NCI-H446 treated with DMSO at 0.1 percent for 48 hours (cell line): ENCODE measurements at places on chromosomes 6 and 20.

- DNase-seq: no peak
Observed at GRCh38 chr20:40397467-40397866, 291.6 kb downstream of the MAFB start.

GRCh38 chr6:150617496-150618460 lies 18.1 kb downstream of the PLEKHG1 start:
- DNase-seq: no peak

DNA sequence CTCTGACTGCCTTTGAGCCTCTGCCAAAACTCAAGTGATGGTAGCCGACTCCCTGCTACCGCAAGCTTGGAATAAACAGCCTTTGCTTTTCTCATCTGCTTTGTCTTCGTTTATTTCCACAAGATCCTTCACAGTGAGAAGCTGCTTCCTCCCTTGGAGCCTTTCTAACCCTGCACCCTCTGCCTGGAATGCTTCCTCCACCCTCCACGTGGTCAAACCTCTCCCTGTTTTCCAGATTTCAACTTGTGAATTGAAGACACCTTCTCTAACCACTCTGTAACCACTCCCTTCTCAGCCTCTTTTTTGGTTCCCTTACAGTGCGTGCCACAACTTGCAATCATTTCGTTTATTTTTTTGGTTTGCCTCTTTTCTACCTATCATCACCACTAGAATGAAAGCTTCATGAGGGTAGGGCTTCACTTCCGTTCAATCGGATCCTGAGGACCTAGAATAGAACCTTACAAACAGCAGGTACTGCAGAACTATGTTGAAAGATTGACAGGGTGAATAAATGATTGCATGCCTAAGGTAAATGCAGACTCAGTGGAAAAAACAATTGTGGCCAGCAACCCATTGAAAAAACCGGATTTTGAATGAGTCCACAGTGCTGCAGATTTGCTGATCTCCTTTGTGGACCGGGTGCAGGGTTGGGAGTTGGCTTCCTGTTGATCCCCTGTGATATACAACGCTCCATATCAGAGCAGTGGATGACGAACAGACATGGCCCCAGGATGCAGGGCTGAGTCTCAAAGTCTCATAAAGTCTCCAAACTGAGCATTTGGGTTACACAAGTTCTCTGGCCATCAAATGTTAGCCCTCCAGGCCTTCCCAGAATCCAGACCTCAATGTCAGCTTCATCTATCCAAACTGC lies 51.0 kb upstream of the HIVEP1 start:
- DNase-seq: no peak

DNA sequence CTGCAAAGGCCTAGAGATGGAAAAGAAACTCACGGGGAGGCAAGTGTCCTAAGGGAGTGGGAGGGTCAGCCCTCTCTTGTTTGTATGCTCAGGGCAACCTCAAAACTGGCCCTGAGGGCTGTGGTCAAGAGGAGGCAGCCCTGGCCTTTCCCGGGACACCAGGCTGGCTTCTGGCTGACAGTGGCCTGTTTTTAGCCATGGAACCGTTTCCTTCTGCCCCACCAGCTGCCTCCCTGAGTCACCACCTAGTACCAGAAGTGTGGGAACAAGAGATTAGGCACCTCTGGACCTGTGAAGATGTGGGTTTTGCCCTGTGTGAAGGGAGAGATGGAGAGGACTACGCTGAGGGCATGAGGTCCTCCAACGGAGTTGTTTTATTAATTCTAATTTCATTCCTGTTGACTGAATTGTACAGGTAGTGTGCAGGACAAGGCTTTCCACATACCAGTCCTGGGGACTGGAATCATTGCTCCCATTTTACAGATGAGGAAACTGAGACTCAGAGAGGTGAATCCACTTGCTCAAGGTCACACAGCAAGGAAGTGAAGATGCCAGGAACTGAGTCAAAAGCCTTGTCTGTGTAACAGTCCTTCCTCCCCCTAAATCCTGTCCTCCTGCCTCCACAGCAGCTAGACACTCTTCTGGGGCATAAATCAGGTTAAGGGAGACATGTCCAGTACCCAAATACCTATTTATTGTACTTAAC lies 5.5 kb downstream of the FOXS1 start:
- no peak for DNase-seq

- no peak for DNase-seq
Observed at GRCh38 chr6:282867-283416, 9.3 kb upstream of the DUSP22 start.

DNA sequence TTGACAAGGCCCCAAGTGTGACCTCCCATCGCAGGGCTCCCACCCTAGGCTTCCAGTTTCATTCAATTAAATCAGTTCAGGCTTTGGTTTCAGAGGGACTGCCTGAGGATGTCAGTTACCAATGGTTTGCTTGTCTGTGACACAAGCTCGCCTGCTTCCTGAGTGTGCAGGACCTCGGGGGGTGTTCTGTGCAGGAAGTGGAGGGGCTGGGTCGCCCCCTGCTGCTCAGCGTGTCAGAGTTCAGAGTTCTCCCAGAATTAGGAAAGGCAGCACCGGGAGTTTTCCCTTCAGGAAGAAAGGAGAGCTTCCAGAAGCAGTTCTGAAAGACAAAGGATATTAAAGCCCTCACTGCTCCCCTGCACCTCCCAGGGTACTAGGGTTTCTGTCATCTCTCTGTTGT lies 50.8 kb upstream of the TGM3 start:
- DNase-seq: no peak

DNA sequence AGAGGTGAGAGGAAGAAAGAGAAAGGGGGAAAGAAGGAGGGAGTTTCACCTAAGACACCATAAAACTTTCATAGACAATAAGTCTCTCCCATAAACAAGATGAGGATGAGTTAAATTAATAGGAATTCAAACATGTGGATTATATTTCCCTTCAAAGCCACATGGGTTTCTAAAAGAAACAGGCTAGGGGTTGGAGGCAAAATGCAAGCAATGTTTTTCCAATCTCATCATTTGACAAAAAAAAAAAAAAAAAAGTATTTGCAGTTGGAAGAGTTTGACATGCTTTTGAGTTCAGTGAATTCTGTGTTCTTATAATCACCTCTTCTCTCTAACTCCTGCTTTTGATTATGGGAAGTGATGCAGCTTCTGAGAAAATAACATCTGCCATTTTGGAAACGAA lies 286.5 kb upstream of the PRND start:
- DNase-seq: no peak

- DNase-seq: no peak
Observed at GRCh38 chr20:13586133-13586532, 52.6 kb downstream of the TASP1 start.

DNA sequence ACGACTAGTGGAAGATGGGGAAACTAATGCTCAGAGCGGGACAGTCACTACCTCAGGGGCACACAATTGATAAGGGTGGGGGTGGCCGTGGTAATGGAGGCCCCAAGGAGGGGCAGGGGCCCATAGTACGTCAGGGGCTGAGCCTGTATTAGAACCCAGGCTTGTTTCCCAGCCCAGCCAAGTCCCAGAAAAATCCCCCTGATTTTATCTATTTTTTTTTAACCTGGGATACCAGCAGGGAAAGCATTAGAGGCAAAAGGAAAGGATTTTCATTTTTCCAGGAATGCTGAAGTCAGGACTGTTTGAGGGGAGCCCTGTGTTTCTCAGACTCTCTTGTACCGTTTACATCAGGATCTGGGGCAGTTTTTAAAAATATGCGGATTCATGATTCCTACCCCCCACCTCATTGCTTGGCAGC lies 382 bp downstream of the MYH7B start:
- no peak for DNase-seq

DNA sequence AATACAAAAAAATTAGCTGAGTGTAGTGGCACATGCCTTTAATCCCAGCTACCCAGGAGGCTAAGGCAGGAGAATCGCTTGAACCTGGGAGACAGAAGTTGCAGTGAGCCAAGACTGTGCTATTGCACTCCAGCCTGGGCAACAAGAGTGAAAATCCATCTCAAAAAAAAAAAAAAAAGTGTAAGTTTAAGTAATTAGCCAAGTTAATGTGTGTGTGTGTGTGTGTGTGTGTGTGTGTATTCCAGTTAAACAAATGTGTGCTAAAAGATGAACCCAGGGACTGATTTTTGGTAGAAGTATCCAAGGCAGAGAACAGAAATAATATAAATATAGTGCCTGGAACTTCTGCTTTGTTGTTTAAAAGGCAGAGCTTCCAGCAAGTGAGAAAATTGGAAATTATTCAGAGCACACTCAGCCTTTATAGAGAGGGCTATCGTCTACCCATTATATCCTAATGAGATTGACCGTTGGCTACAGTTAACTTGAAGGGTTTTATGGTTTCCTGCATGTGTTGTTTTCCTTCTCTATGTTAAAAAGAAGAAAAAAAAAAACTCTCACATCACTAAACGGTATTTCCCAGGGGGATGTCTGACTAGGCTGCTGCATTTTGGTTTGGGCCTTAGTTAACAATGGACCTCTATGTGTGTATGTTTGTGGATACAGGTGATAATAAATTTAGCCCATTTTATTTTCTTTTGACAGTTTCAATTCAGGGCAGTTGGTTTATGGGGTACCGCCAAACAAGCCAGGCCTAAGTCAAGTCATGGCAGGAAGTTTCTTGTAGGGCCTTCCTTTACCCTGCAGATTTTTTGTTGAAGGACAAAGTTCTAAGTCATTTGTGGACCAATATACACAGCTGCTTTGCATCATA lies 9.8 kb downstream of the SOX4 start:
- no peak for DNase-seq

DNA sequence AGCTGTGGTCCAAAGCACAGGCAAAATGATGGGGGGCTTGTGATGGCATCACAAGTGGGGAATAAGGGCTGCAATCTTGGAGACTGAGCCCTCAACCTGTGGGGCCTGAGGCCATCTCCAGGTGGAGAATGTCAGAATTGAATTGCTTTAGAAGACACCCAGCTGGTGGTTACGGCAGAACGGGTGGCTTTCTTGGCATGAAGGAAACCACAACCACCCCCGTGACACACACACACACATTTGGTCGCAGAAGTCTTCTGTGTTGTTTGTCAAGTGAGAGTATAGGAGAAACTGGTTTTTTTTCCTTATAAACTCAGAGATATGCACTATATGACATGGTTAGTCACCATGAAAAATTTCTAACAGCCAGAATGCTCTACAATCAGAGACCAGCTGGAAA lies 139.5 kb upstream of the CDH4 start:
- no peak for DNase-seq

GRCh38 chr20:64177384-64177783 lies 13.1 kb downstream of the MYT1 start:
- no peak for DNase-seq

DNA sequence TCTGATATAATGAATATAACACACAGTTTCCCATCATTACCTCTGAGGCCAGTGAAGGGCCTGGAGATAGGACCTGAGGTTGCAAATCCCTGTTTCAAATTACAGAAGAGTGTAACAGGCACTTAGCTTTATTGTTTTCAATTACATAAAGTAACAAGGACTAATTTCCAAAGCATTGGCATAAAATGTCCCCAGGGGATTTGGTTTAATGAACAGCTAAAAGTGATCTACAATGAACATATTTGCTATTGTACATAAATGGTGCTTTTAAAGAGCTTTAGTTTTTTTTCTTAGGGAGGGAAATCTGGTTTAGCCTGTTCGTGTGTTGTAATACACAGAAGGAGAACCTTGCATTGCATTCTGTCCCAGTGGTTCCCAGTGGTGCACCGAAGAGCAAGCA lies 54.4 kb downstream of the HMGN3 start:
- no peak for DNase-seq

DNA sequence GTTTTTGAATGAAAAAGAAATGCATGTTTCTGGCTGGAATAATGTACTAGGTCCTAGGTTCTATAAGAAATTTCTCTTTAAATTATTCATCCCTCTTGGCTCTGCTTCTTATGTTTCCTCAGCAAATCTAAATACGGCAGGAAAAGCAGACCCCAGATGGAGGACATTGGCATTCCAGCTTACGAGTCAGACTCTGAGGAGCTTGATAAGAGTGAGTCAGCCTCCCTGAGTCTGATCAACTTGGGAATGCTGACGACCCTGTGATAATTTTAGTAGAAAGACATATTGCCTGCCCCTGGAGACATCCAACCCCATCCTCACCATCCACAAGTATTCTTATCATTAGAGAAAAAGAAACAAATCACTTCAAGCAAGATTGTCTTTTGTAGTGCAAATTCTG lies 509.7 kb upstream of the MARCKS start:
- DNase-seq: no peak

DNA sequence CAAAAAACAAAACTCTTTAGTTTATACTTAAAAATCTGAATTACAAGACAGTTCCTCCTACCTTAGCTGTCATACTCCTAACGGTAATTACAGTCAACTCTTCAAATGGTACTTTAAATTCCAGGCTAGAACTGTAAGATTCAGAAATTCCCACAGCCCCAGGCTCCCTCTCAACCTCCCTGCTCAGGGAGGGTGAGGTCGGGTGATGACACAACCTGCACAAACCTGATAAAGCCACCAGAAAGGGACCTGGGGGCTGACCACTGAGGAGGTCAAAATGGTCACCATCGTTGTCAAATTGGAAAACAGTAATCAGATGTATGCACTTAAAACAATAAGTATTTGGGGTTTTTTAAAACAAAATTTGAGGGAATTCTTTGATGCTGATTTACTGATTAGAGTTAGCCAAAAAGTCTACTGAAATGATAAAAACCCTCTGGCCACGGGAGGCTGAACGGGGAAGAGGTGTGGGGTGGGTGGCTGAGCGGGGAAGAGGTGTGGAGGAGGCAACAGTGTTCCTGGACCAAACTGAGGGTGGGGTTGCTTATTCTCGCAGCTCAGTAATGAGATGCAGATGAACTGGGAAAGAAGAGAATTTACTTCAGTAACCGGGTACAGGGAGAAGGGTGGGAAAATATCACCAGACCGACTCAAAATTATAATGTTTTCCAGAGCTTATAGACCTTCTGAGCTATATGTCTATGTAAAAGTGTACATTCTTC lies 52.4 kb downstream of the SLC22A1 start:
- DNase-seq: no peak

DNA sequence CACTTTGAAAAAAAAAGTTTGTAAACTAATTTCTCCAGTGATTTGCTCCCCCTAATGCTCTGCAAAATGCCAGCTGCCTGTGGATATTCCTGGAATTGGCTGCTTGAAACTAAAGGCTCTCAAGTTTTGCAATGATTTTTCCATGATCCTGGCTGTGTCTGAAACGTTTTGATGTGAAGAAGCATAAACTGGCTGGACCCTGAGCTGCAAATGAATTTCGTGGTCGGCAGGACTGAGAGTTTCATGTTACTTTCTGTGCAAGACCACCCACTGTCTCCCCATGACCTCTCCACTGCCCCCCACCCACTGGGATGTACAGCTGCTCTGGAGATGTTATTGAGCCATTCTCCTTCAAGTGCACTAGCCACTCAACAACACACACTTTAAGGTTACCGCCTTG lies 171.3 kb upstream of the SSTR4 start:
- no peak for DNase-seq

DNA sequence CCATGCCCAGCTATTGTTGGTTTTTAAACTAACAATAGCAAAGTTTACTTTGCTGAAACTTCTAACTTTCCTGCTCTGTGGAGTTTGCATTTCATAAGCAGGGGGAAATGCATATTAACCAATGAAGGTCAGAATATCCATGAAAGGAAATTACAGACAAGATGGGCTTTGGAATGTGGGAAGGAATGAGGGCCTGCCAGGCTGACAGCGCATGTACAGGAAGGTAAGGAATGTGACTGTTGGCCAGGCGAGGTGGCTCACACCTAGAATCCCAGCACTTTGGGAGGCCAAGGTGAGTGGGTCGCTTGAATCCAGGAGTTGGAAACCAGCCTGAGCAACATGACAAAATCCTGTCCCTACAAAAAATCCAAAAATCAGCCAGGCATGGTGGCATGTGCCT lies 49.6 kb downstream of the CDK5RAP1 start:
- DNase-seq: no peak

GRCh38 chr6:6193221-6193745 lies 127.2 kb downstream of the F13A1 start:
- no peak for DNase-seq

- DNase-seq: no peak
Observed at GRCh38 chr6:108363113-108363512, 68.3 kb downstream of the AFG1L start.

- DNase-seq: peak; percentile 19
Observed at GRCh38 chr6:3857468-3858456, 8.6 kb downstream of the FAM50B start.
